ENCODE measurements at places on chromosomes 4 and X.

DNA sequence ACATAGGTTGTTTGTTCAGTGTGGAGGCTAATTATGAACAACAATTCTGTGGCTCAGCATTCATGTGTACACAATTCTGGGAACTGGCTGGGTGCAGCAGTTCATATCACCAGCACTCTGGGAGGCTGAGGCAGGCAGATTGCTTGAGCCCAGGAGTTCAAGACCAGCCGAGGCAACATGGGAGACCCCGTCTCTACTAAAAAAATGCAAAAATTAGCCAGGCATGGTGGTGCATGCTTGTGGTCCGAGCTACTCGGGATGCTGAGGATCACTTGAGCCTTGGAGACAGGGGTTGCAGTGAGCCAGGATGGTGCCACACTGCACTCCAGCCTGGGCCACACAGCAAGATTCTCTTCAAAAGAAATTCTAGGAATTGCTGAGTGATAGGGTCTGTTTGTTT lies 4.5 kb upstream of the PPP2R2C start:
- no peak for DNase-seq
- H3K27ac ChIP-seq, result no peak overlapping the region
- peaks cover 34% of the 10 kb centered on the region for H3K27me3 ChIP-seq
- peaks cover 3% of the 10 kb centered on the region for H3K4me1 ChIP-seq

DNA sequence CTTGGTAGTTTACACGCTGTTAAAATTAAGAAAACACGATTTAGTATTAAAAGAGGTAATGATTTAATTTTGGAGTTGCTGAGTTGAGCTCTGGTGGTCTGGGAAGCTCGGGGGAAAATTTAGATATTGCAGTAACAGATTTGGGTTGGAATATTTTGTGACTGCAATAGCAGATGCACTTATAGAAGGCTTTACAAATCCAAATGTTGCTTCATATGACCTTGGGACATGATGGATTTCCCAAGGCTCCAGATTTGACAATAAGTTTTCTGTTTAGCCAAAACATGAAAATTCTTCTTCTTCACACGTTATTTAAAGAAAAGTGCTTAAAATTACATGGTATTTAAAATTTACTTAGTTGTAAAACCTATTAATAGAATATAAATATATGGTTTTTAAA lies 302.0 kb downstream of the SPRY1 start:
- no peaks in the 10 kb centered on the region for H3K36me3 ChIP-seq
- H3K4me3 ChIP-seq, result no peak overlapping the region
- no peak overlapping the region for H3K27ac ChIP-seq
- DNase-seq, result no peak
- H3K4me1 ChIP-seq, result no peaks in the 10 kb centered on the region

- no peak for DNase-seq
- peaks cover 5% of the 10 kb centered on the region for H3K27me3 ChIP-seq
- H3K36me3 ChIP-seq, result no peaks in the 10 kb centered on the region
- H3K4me1 ChIP-seq, result no peaks in the 10 kb centered on the region
Observed at GRCh38 chr4:100593935-100594334, 76.1 kb upstream of the EMCN start.

DNA sequence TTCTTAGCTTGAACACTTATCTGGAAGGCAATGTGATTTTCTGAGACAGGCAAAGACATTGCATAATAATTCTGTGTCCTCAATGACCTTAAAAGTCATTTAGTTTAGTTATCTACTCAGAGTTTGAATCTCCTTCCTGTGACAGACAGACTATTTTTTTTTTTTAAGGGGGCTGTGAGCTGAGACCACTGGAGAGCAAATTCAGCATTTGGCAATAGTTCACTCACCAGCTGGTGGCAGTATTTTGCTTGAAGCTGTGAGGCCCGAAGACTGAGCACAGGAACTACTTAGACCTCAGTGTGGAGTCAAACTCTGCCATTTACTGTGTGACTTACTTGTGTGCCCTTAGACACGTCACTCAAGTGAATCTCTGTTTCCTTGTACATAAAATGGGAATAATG lies 22.9 kb upstream of the CPE start:
- H3K4me1 ChIP-seq, result no peaks in the 10 kb centered on the region
- H3K27ac ChIP-seq, result no peak overlapping the region
- H3K36me3 ChIP-seq, result no peaks in the 10 kb centered on the region

GRCh38 chrX:124373348-124373747 lies 27.0 kb downstream of the SH2D1A start:
- H3K4me3 ChIP-seq, result no peak overlapping the region
- DNase-seq, result no peak
- H3K4me1 ChIP-seq, result peaks cover 30% of the 10 kb centered on the region
- no peaks in the 10 kb centered on the region for H3K27me3 ChIP-seq
- no peak overlapping the region for H3K27ac ChIP-seq
- no peaks in the 10 kb centered on the region for H3K36me3 ChIP-seq

GRCh38 chr4:182768838-182769237 lies 148.3 kb downstream of the DCTD start:
- no peak overlapping the region for H3K27ac ChIP-seq
- no peaks in the 10 kb centered on the region for H3K36me3 ChIP-seq
- no peak for DNase-seq
- H3K27me3 ChIP-seq, result peaks cover 9% of the 10 kb centered on the region
- no peaks in the 10 kb centered on the region for H3K4me1 ChIP-seq

DNA sequence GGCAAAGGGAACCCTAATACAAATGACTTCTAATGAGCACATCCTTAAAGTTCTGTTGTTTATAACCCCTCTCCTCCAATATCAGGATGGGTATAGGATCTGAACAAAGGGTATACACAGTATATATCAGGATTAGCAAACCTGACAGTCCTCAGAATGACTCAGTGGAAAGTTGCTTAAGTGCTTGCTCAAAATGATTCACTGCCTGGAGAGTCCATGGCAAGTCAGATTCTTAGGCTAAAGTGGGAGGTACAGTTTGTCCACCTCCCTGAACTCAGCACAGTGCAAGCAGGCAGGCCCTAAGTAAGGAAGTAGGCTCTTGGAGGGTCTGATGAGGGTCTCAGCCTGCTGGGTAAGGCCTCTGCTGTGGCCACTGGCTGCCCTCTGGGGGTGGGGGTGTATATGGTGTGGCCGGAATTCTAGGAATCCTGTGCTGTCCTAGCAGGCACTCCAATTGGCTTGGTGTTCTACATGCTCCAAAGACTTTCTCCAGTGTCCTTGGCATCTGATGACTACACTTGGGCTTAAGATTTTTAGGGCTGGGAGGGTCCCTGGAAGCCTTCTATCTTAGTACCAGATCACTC lies 54.3 kb downstream of the CHRDL1 start:
- no peaks in the 10 kb centered on the region for H3K36me3 ChIP-seq
- no peak for DNase-seq
- no peaks in the 10 kb centered on the region for H3K4me1 ChIP-seq
- H3K4me3 ChIP-seq, result no peak overlapping the region
- H3K27me3 ChIP-seq, result no peaks in the 10 kb centered on the region

- no peaks in the 10 kb centered on the region for H3K27me3 ChIP-seq
- no peak for DNase-seq
- H3K27ac ChIP-seq, result no peak overlapping the region
- H3K36me3 ChIP-seq, result no peaks in the 10 kb centered on the region
Observed at GRCh38 chrX:25275159-25275558, 259.4 kb upstream of the ARX start.

GRCh38 chrX:1451661-1452515 lies 821 bp downstream of the ASMTL start:
- H3K4me1 ChIP-seq, result peaks cover 30% of the 10 kb centered on the region
- peak overlapping the region; percentile 84 for H3K4me3 ChIP-seq
- no peaks in the 10 kb centered on the region for H3K27me3 ChIP-seq
- peak overlapping the region; percentile 91 for H3K27ac ChIP-seq
